Fibroblast of skin of back (primary cell): ENCODE measurements at places on chromosomes 7 and 10.
A peak's percentile ranks its signal among the peaks of the same experiment; 100 is the strongest.

DNA sequence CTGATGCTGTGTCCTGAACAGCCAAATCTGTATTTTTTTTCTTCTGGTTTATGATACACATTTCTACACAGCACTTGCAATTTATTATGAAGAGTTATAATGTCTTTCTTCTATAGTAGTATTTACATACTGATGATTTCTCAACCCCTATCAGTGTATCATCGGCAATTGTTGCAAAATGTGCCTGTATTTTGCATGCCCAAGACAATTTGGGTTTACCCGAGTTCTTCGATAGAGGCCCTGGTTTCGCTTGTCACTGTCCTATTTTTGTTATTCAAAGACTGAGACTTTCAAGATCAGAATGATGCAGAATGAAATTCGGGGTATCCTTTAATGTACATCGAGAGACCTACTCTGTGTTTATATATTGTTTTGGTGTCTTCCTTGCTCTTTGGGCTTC is 184.5 kb upstream of the PRSS58 start:
- DNase-seq = no peak

DNA sequence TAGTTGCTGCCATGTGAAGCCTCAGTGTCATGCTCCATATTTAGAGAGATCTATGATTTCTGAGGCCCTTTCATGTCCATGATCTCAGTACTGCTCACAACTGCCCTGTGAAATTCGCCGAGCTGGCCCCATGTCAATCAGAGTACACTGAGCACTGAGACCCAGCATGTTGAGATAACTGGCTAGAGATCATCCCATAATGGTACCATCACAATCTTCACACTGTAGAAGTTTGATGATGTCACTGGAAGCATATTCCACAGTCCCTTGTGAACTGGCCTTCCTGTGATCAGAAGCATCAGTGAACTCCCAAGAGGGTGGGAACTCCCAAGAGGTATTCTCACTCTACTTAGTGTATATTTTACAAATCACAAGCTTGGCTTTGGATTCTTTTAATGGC is 116.0 kb downstream of the EGFR start:
- no peak for DNase-seq

- no peak for DNase-seq
Observed at GRCh38 chr10:59829601-59830000, 76.3 kb upstream of the MRLN start.

DNA sequence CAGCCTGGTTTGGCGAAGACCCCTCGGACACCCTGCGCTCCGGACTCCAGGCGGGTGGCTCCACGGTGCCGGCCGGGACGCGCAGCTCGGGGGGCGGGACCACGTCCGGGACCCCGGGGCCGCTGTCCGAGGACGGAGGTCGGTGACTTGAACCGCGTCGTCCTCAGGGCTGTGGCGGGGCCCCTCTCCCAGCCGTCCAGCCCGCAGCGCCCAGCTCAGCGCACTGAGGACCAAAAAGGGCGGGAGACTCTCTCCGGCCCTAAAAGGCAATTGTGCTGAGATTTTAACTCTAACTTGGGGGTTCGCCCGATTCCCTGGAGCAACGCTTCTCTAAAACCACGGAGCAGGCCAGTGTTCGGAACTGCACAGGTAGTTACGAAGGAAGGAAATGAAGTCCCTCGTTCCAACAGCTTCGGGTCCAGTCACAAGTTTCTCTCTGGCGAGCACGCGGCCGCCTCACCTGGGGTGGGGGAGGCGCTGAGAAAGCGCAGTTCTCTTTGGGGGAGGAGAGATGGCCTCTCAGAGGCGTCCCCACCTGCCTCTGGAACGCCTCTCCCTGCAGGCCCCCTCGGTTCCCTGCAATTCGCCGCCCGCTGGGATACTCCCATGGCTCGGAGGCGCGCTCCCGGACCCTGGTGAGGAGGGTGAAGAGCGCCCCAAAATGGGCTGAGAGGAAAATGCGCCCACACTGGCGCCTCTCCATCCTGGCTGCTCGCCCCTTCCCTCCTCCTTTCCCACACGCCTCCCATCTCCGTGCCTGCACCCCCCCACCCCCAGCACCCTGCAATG is 352.7 kb downstream of the DNAJB6 start:
- no peak for DNase-seq

DNA sequence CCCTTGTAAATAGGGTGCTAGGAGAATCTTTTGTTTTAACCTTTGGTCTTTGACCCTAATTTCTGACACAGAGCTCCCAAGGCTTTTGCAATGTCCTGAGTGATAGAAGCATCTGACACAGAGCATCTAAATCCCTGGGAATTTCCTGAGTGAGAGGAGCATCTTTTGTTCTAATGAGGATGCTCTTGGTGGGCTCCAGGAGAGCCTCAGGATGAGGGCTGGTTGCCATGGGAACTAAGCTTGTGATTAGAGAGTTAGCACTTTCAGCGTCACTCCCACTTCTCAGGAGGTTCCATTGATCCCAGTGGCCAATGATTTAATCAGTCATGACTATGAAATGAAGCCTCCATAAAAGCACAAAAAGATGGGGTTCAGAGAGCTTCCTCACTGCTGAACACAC is 264.8 kb downstream of the KIF20B start:
- DNase-seq = no peak

DNA sequence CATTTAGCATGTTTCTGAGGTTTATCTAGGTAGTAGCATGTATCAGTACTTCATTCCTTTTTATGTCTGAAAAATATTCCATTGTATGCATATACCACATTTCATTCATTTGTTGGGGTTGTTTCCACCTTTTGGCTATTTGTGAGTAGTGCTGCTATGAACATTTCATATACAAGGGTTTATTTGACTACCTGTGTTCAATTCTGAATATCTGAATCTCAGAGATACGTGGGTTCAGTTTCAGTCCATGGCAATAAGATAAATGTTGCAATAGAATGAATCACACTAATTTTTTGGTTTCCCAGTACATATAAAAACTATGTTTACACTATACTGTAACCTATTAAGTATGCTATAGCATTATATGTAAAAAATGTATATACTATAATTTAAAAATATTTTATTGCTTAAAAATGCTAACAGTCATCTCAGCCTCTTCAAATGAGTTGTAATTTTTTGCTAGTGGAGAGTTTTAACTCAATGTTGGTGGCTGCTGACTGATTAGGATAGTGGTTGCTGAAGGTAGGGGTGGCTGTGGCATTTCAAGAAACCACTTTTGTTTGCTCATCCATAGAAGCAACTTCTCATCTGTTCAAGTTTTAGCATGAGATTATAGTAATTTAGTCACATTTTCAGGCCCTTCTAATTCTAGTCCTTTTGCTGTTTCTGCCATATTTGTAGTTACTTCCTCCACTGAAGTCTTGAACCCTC is 13.9 kb downstream of the PLEKHA1 start:
- DNase-seq = no peak

DNA sequence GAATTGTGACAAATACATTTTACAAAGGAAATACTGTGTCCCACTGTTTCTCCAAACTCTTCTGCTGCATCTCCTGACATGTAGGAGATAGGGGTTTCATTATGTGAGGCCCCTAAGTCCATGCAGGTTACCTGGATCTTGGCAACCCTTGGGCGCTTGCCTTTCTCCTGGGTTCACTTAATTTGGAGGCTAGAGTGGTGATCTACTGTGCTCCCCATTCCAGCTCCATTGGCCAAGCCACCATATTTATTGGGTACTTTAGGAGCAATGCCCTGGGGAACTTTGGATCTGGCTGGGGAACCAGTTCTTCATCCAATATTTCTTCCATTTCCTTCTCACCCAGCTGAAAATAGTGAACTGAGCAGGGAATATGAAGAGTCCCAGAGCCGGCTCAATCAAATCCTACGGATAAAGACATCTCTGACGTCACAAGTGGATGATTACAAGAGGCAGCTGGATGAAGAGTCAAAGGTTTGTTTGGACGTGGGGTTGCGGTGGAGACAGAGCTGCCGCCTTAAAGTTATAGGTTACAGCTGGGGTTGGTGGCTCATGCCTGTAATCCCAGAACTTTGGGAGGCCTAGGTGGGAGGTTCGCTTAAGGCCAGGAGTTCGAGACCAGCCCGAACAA is 18.5 kb downstream of the MYH16 start:
- no peak for DNase-seq

GRCh38 chr10:120685136-120685535 is 166.0 kb upstream of the WDR11 start:
- no peak for DNase-seq

DNA sequence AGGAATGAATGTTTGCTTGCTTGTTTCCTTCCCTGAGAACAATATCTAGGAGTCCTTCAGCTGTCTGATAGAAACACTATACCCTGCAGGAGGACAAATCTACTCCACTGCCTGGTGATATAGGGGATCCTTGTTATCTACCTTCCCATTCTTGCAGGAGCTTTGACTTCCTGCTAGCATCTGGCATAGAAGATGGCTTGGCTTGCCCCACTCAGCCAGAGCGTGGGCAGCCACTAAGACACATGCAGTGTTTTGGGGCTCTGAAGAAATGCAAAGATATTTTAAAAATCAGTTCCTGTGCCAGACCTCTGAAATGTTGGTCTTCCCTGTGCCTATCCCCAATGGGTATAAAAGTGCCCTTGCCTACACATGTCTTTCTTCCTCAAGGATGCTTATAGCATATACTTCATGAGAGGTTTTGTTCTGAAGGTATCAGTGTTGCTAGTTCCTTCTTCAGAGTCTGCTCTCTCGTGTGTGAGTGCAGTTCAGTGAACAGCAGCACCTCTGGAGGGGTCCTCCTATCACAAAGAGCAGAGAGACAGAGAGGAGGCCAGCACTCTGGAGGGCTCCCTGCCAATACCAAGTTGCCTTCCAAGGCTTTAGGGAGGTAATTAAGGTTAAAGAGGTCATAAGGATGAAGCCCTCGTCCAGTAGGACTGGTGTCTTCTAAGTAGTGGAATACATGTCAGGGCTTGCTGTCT is 149.1 kb upstream of the CALCR start:
- no peak for DNase-seq

DNA sequence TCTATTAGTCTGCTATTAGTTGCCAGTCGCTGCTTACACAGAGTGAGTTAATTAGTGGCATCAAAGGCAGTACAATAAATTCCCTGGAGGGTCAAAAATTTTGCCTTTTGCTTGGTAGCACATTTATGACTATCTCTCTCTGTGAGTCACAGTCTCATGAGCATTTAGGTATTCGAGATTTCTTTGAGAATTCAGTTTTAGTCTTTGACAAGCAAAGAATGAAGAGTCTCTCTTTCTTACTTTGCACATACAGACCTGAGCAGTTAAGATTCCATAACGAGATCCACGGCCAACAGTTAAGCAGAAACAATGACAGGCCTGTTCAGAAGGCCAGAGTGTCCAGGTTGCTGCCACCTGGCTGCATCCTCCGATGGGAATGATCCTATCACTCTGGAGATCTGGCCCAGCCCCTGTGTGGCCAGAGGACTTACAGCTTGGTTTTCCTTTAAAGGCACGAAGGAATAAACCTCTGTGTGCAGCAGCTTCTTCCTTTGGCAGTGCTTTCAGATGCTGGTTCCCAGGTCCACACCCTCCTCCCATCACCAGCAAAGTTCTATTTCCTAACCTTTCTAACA is 80.6 kb downstream of the GLI3 start:
- peak; percentile 72 for DNase-seq

GRCh38 chr7:43535810-43536585 is 46.9 kb upstream of the STK17A start:
- peak; percentile 97 for DNase-seq

GRCh38 chr10:71040343-71040742 is 152.0 kb upstream of the PCBD1 start:
- DNase-seq = no peak

DNA sequence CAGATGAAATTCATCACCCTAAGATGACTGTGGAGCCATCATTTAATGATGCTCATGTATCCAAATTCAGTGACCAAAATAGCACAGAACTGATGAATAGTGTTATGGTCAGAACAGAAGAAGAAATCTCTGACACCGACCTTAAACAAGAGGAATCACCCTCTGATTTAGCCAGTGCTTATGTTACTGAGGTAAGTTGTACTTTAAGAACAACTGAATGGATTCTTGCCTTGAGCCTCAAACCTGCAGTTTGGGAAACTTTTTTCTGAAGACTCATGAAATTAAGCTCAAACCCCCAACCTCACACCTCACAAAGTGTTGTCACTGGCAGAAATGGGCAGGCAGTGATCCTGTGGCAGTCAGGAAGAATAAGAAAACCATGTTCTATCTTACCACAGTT is 25.6 kb downstream of the TMEM243 start:
- DNase-seq = no peak

DNA sequence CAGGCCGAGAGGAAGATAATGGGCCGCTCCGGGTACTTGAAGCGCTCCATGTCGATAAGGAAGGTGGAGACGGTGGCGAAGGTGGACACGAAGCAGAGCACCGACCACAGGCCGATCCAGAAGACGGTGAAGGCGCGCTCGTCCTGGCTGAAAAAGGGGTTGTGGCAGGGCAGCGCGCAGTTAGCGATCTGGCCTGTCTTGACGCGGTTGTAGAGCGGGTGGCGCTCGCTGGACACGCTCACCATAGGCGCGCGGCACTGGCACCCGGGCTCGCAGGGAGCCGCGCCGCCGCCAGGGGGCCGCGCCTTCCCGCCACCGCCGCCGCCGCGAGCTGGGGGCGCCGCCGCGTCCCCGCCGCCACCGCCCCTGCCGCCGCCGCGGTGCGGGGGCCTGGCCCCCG is 1.6 kb downstream of the FZD8 start:
- peak; percentile 73 for DNase-seq

DNA sequence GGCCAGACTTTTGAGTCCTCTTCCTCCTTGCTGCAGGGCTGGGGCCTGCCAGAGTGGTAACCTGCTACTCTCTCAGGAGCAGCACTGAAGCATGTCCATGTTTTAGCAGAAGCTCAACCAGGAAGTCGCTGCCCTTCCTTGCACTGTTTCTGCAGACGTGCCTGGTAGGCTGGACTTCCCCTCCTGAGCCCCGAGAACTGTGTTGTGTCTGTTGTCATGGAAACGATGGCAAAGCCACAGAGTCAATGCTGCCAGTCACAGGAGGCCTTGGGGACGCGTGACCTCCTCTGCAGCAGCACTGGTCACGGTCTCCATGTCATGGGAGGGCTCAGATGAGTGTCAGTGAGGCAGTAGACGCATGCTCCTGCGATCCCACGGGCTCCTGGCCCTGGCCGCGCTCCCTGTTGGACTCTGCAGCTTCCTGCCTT is 145.5 kb downstream of the FANK1 start:
- DNase-seq = peak; percentile 63

DNA sequence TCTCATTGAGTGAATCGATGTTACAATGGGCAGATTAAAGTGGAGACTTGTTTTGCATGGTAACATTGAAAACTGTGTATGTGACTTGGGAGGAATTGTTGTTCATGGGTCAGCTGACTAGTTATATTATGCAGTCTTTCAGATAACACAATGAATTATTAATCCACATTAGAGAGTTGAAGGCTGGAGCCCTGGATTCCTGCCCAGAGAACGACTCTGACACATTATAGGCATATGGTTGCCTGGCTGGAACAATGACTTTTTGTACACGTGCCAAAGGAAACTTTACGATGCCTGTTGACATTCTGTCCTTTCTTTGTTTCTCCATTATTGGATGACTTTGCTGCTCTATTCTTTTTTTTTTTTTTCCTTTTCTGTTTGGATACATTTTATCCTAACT is 52.3 kb upstream of the TMEM229A start:
- no peak for DNase-seq

GRCh38 chr7:21346297-21346696 is 81.6 kb upstream of the SP4 start:
- no peak for DNase-seq

- DNase-seq = peak; percentile 52
Observed at GRCh38 chr7:104980440-104980839, 33.6 kb upstream of the KMT2E start.

- no peak for DNase-seq
Observed at GRCh38 chr7:87448388-87448787, 27.1 kb downstream of the ABCB4 start.
